ENCODE measurements at places on chromosomes 12 and 14.
A peak's percentile ranks its signal among the peaks of the same experiment; 100 is the strongest.

DNA sequence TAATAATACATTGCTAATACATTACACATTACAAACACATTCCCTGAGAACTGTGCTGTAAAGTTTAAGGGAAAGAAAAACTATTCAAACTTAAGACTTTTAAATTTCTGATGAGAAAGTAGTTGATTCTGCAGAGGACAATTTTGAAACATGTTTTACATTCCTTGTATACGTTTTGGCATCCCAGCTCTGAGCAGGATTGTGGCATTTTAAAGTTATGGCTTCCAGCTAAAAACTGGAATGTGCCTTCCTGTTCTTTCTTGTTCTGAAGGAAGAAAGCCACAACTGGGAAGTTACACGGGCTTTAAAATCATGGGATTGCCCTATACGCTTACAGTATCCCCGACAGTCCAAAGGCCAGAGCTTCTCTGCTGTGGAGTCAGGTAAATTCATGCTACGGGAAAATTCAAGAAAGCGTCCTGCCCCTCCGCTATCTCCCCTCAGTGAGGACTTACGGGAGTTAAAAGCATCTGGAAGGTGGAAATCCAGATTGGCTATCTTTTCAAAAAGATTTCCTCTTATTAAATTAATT, 10.8 kb upstream of the KLHL42 start:
- DNase-seq, result no peak

DNA sequence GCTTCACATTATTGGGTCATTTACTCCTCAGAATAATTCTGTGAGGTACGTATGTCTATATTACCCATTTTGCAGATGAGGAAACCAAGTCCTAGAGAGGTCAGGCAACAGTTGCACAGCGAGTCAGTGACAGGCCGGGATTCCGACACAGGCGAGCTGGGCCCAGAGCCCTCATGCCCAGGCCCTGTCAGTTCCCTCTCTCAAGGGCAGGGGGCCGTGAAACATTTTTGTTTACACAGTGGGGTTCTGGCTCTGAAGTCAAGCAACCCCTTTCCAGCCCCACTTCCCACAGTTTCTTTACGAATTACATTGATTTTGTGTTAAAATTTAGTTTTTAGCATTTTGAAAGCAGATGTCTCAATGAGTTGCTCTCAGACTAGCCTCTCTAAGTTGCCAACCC, 46.7 kb downstream of the ESRRB start:
- no peak for DNase-seq

- no peak for DNase-seq
Measured at GRCh38 chr14:78329371-78329770, 159.2 kb downstream of the NRXN3 start.

- no peak for DNase-seq
Measured at GRCh38 chr12:14999021-14999694, 26.3 kb downstream of the PDE6H start.

GRCh38 chr14:73758392-73759182, 44.4 kb upstream of the PNMA1 start:
- peak; percentile 80 for DNase-seq

GRCh38 chr14:96255501-96256366, at the start of gene BDKRB1:
Gene BDKRB1, plus strand, starts transcription at chr14:96256210. Its CDS starts 7,473 bp downstream, at chr14:96263683.
- DNase-seq, result peak; percentile 56

DNA sequence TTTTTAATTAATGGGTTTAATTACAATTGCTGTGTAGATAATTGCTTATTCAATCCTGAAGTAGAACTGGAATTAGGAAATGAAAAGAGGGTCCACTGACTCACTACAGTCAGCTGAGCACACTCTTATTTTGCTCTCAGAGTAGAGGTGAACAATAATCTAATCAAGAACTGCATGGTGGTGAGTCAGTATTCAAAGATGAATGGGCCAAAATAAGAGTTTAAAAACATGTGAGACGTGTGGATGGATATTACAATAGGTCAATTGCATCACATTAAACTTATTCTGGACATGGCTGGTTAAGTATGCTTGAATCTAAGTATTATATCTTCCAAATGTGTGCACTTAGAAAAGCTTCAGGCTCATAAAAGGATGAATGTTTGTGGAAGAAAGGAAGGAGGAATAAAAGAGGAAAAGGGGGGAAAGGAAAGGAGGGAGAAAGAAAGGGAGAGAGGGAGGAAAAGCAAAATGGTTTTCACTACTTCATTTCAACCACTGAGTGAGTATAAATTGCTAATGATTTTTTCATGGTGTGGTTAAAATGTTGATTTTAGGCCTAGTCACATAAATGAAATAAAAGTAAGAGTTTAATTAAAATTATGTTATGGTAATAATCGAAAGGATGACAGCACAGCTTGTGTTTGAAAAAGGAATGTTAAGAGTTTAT, 27.0 kb upstream of the EEA1 start:
- DNase-seq, result peak; percentile 87

DNA sequence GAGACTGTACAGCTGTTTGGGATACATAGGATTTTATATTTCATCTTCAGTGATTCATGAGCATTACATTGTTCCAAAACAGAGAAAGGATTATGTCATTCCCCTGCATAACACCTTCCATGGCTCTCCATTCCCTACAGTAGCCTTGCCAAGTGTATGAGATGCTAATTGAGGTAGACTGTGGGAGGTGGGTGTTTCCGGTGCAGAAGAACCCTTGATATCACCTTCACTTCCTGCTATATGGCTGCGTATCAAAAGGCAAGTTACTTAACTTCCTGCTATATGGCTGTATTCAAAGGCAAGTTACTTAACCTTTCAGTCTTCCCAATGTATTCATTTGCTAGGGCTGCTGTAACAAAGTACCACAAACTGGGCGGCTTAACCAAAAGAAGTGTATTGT, 11.2 kb downstream of the FAR2 start:
- DNase-seq, result no peak

- DNase-seq, result no peak
Measured at GRCh38 chr12:29287622-29288021, 93.3 kb downstream of the ERGIC2 start.

- DNase-seq, result no peak
Measured at GRCh38 chr14:101602466-101602840, 41.2 kb downstream of the DIO3 start.

GRCh38 chr12:69007101-69007854, 74.3 kb upstream of the CPM start:
- DNase-seq, result peak; percentile 46

- DNase-seq, result no peak
Measured at GRCh38 chr12:70467918-70468733, 102.0 kb downstream of the KCNMB4 start.

DNA sequence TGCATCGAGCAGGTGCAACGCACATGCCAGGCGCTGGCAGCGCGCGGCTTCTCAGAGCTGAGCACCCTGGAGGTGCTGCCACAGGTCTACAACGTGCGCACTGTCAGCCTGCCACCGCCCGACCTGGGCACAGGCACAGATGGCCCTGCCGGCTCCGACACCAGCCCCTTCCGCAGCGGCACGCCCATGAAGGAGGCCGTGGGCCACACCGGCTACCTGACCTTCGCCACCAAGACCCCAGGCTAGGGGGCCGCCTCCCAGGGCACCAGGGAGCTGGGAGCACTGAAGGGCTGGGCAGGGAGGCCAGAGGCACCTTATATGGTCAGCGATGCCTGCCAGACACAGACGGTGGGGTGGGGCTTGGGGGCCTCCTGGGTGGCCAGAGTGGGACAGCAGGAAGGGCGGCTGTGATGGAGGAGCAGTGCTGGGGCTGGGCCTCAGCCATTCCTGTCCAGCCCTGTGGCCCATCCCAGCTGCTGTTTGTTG, 5.6 kb downstream of the TRMT61A start:
- no peak for DNase-seq

- no peak for DNase-seq
Measured at GRCh38 chr12:2739832-2740641, 54.7 kb upstream of the FKBP4 start.

- DNase-seq, result no peak
Measured at GRCh38 chr12:97595426-97595831, 132.8 kb downstream of the RMST start.

GRCh38 chr12:25054076-25054782, 105.3 kb upstream of the BCAT1 start:
- peak; percentile 81 for DNase-seq

DNA sequence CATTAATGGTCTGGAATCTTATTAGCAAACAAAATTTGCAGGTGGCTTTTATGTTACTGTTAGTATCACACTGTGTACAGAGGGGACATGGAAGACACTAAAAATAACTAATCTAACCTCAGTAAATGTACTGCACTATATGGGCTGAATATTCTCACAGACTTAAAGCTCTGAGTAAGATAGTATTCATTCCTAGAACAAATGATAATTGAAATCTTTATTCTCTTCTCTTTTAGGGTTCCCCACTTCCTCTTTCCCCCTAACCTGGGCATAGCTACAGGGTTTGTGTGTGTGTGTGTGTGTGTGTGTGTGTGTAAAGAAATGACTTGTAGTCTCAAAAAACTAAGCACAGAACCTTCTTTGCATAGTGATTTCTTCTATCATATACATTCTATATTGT, 21.4 kb upstream of the HECTD1 start:
- no peak for DNase-seq

DNA sequence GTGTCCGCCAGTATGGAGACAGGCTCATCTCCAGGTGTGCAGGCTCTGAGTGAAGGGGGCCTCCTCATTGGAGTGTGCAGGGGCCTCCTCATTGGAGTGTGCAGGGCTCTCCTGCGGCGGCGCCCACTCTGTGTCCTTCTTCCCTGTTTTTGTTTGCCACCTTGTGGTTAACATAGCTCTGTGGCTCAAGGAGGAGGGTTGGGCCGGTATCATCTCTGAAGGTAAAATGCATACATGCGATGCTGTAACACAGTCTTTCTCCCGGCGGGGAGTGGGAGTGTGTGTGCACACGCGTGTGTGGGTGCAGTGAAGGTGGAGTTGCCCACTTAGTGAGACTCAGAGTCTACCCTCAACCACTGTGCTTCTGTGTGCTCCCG, 429.4 kb downstream of the ZFP36L1 start:
- no peak for DNase-seq

GRCh38 chr12:42468341-42468821, 121.2 kb downstream of the PRICKLE1 start:
- no peak for DNase-seq

DNA sequence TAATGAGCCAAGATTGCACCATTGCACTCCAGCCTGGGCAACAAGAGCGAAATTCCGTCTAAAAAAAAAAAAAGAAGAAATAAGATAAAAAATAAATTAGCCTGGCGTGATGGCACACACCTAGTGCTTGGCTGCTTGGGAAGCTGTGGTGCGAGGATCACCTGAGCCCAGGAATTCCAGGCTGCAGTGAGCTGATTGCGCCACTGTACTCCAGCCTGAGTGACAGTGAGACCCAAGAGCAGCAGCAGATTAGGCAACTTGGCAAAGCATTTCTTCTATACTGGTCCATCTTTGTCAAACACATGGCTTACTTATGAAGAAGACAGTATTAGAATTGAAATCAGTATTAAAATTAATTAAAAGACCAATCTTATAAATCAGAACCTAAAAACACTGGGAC, 6.3 kb downstream of the GON7 start:
- DNase-seq, result no peak

DNA sequence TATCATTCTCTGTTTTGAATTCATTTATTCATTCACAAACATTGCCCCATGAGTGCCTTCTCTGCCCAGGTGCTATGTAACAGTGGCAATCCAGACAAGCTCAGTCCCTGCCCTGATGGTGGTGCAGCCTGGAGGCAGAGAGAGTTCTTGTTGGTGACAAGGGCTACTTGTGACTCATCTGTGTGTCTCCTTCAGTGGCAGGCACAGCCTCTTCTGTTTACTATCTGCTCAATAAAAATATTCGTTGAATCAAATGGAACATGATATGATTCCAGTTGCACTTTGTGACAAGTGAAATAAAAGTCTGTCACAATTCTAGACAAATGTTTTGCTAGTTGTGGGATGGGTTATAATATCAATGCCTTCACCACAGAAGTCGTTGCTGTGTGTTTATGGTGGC, 20.6 kb upstream of the CPM start:
- DNase-seq, result no peak
